ENCODE measurements at places on chromosomes 3 and 15.

GRCh38 chr15:90104551-90104950, 2.3 kb upstream of the IDH2 start:
- DNase-seq: no peak

DNA sequence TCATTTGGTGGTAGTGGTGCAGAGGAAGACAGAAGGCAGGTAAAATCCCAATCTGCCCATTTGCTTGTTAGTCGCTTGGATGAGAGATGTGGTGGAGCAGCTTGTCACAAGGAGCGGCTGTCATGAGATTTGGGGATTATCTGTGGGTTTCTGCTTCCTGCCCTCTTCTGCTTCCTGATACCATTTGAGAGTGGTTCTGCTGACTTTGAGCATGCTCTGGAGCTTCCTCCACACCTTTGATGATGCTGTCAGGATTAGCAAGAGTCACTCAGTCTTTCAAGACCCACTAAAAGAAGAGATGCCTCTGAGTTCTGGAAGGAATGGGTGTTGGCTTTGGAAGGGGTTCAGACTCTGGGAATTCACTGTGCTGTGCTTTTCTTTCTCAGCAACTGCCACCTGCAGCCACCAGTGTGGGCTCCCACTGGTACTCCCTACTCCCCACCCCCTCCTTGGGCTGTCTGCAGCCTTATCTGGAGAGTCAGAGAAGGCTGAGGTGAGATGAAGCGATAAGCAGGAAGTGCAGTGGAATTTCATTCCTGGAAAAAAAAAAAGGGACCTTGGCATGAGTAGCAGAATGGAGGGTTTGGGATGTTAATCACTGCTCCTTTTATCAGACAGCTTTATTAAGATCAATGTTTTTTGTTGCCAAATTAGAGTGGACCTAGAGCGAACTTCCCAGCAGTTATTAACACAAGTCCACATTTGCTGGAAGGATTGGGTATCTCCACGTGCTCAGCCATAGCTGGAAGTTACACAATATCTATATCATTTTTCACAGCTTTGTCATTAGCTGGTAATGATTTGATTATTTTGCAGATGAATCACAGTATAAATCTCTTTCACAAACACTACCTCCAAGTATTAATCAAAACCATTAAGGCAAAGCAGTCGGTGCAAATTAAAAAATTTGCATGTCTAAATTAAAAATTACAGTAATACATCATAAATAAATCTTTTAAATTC, 233.0 kb upstream of the SATB1 start:
- no peak for DNase-seq

GRCh38 chr15:65821070-65821469, 29.0 kb upstream of the DENND4A start:
- DNase-seq: no peak

DNA sequence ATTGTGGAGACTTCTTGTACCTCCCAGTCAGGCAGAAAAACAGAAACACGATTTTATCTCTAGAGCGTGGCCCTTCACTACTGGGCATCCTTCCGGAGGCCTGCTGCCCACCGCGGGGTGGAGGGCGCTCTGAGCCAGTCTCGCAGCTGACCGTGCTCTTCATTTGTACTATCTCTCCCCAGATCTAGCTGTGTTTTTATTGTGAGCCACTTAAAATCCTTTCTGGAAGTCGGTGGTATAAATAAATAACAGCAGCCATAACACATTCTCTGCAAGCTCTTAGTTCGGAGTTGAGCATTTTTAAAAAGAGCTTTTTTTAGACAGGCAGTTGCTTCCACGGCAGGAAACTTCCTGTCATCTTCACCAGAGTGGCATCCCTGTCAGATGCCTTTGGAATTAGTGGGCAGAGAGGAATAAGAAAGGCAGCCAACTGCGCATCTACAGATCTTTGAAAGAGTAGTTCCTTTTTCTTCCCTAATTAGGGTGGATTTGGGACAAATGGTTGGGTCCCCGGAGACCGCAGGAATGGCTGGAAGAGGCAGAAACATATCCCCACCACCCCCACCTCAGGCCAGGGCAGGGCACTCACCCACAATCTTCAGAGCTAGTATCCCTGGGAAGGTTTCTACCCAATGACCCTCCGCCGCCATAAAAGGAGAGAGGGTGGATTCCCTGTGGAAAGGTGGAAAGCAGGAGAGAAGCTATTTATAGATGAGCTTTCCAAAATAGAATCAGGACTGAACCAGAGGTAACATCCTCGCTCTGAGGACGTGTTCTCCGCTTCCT, 91.1 kb downstream of the TOP2B start:
- DNase-seq: no peak

DNA sequence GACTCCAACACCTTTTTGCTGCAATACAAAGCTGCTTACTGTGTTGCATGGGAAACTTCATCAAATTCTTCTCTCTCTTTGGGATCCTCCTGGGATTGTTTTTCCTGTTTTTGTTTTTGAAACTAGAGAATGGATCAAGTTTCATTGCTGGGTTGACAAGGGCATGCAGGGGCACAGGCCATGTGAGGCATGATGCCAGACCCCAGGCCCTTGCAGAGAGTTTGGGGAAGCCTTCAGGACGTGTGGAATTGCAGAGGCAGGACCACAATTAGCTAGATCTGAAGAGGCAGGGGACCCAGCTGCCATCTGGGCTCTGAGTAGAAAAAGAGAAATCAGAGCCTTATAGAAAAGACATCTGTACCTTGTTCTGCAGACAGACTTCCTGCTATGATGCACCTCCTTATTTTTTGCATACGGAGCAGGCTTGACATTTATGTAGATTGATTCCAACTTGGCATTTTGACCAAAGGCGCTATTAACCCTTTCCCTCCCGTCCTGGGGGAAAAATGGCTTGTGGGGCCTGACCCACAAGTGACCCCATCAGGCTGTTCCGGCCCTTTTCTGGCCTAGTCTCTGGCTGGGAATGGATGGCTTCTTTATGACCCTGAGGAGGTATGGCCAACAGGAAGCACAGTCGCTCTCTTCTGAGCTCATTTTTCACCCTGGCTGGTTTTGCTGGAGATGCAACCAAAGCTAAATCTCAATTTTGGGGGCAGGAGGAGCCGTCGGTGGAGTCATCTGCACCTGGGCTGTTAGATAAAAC, 44.3 kb upstream of the CHRNB4 start:
- no peak for DNase-seq

GRCh38 chr3:159260049-159260662, 458.3 kb downstream of the MFSD1 start:
- peak; percentile 49 for DNase-seq

GRCh38 chr3:181716966-181717365, 5.2 kb downstream of the SOX2 start:
- no peak for DNase-seq

GRCh38 chr3:66856533-66856932, 141.6 kb upstream of the KBTBD8 start:
- no peak for DNase-seq

DNA sequence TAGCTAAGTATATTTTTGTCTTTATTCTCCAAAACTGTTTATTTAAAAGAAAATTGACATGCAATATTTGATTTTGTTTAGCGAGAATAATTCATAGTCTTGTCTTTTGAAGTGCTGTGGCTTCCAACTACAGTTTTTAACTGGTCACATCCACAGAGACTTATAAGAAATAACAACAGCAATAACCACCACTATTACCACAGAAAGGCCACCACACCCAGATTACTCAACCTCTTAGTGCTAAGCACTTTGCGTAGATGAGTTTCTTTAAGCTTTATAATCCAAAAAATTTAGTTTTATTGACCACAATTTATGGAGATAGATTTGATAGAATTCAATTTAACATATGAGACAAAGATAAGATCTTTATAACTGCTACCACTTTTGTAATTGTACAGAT, 468.4 kb upstream of the UBE2E2 start:
- no peak for DNase-seq

Data from posterior cingulate gyrus (tissue), 11 donors.